RPMI7951 (cell line): ENCODE measurements at places on chromosomes 5 and 9.

- DNase-seq: no peak
Observed at GRCh38 chr5:107100121-107100520, 570.6 kb downstream of the EFNA5 start.

- DNase-seq: no peak
Observed at GRCh38 chr9:120922404-120923195, 4.0 kb downstream of the TRAF1 start.

- DNase-seq: no peak
Observed at GRCh38 chr9:23341346-23341745, 484.7 kb downstream of the ELAVL2 start.

DNA sequence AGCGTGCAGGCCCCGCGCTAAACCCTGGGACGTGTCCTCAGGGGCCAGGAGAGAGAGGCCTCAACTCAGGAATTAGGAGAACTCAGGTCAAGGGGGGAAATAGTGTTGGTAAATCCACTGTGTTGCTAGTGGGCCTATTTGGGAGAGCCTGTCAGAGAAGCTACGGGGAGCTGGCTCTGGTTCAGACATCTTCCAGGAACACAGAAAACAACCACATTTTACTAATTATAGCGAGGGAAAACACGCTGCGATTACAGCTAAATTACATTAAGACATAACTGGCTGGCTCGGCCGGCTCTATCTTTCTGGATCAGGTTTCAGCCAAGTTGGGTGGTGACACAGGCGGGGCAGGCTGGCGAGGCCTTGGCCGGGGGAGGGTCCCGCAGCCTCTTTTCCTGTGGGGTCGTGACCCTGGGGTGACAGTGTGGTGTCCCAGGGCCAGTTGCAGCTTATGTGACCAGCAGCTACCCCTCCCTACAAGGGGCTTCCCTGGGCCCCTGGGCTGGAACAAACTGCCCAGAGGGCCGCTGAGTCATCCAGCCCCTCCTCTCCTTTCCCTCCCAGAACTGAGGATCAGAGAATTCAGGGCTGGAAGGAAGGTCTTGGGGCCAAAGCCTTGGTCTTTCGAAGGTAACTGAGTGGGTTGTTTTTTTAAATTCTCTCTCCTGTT, 75.1 kb downstream of the FGF18 start:
- DNase-seq: peak; percentile 84

DNA sequence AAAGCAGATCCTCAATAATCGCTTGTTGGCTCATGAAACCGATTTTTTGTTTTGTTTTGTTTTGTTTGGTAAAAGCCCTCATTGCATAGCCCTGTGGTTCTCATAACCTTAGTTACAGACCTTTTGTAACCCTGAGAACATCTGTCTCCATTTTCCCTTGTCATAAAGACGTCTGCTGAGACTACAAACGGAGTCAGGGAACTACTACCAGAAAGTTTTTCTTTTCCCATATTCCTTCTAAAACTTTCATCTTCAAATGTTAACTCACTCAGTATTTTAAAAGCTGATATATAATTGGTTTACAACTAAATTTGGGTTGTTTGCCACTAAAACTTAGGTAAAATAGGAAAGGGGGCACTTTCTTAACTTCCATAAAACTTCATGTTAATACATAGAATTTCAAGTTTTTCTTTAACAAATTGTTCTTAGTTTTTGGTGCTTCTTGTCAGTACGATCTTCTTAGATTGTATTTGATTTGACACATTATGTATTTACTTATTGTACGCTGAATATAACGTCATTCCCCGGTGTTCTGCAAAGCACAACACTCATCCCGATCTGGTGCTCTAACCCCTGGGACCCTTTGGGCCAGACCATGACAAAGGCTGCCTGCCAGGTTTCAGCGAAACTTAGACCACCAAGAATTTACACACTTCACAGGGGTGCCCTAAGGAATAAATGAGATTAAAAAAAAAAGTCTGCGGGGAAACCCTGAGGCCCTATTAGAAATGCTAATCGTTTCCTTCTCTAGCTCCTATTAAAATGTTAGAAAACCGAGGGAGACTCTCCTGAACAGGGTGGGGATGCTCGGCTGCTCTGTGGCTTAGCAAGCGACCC, 1.1 kb upstream of the ANP32B start:
- no peak for DNase-seq

DNA sequence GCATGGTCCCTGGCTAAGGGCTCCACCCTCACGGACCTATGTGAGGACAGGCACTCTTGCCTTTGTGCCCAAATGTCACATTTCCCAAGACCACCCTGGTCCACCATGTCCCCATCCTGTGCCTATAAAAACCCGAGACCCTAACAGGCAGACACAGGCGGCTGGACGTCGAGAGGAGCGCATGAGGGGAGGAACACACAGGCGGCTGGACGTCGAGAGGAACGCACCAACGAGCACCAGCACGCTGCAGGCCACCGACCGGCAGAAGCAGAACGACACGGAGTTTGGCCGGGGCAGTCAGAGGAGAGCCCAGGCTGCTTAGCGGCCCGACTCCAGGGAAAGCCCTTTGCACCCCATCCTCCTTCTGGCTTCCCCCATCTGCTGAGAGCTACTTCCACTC, 119.9 kb downstream of the ADAMTS2 start:
- no peak for DNase-seq

DNA sequence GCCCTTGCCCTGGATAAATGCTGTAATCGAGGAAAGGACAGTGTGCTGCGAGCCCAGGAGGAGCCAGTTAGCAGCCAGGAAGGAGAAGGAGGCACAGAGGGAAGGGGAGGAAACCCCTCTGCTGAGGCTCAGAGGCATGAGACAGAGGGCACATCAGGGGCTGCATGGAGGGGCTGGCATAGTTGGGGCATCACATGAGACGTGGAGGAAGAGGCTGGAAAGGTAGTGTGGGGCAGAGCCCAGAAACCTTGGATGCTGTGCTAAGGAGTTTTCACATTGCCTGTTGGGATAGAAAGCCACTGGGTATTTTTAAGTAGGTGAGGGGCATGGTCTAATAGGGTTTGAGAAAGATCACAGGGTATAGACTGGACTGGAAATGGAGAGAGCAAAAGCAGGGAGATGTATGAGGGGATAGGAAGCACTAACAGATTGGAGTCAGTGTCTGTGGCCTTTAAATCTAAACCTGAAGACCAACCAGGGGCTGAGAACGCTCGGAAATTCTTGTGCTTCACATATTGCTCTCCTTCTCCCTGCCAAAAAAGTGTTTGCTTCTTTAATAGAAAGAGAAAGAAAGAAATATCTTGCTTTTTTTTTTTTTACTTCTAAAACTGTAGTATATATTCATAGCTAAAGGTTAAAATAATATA, 33.0 kb upstream of the ANGPTL2 start:
- no peak for DNase-seq

GRCh38 chr5:119328753-119329602, 26.8 kb upstream of the TNFAIP8 start:
- peak; percentile 47 for DNase-seq

GRCh38 chr5:41510176-41510831, at the start of gene PLCXD3:
Gene PLCXD3, minus strand, starts transcription at chr5:41510601. Its CDS starts 75 bp downstream, at chr5:41510526.
- no peak for DNase-seq

DNA sequence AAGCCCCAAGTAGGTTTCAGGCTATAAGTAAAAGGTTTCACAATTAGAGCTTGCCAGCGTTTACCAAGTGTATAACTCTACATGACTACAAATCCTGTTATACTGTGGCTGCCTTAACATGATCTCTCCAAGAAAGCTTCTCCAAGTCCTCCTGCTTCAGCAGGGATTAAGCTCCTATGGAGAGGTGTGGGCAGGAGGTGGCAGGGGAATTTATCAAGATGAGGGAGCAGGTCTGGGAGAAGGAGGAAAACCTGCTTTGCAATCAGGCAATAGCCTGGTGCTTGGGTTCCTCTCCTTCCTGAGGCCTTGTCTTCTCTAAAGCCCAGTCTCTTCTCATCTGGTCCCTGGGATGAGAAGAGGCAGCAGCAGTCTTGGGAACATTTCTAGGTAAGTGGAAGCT, 135.2 kb downstream of the TSSK1B start:
- no peak for DNase-seq

DNA sequence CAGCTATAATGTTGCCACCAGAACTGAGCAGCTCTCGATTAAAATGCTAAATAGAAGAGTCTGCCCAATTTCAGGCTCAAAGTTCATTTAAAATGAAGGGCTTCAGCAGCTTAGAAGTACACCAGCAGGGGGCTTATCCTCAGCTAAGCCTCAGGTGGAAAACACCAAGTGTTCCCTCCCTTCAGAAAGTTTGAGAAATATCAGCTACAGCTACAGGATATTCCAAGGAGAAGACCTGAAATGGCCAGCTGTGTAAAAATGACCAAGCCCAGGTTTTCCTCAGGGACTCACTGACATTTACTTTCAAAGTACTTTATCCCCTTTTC, 395.4 kb downstream of the DTWD2 start:
- DNase-seq: no peak

GRCh38 chr5:159741829-159742322, 174.4 kb upstream of the ADRA1B start:
- no peak for DNase-seq

- DNase-seq: no peak
Observed at GRCh38 chr5:43567967-43568366, 11.1 kb upstream of the PAIP1 start.

DNA sequence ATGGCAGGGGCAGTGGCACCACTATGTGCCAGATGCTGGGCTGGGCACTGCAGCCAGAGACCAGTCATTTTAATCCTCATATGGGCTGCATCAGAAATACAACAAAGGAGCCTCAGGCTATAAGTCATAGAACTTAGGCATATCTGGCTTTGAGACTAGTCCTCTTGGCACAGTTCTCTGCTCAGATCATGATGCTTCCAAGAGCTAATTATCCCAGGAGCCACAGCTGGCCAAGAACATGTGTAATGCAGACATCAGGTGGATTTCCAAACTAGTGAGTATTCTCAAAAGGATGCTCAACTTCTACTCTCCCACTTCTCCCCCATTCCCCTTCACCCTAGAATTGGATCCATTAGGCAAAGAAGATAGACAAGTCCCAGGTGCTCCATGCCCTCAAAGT, 562.2 kb upstream of the TRPC7 start:
- no peak for DNase-seq

DNA sequence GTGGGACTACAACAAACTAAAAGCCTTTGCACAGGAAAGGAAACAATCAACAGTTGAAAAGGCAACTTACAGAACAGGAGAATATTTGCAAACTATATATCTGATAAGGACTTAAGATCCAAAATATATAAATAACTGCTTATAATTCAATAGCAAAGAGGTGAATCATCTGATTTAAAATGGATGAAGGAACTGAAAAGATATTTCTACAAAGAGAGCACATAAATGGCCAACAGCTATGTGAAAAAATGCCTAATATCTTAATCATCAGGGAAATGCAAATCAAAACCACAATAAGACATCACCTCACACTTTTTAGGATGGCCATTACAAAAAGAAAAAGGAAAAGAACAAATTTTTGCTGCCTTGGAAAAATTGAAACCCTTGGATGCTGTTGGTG, 100.4 kb downstream of the LURAP1L start:
- DNase-seq: peak; percentile 32

- DNase-seq: no peak
Observed at GRCh38 chr5:79938468-79938867, 52.6 kb downstream of the MTX3 start.

DNA sequence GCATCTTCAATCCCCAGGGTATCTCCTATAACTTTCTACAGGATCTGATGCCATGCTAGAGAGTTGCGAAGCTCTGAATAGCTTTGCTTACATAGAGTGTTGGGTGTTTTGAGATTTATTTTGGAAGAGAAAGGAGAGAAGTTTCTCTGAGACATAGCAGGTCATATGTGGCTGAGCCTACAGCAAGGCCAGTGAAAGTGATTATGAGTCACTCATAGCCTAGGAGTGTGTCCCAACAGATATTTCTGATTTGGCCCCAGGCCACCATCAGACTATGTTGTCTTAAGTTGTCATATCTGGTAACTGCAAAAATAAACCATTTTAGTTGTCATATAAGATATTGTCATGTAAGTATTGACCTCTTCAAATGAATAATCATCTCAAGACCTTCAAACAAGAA, 132.0 kb upstream of the RAI14 start:
- peak; percentile 66 for DNase-seq

DNA sequence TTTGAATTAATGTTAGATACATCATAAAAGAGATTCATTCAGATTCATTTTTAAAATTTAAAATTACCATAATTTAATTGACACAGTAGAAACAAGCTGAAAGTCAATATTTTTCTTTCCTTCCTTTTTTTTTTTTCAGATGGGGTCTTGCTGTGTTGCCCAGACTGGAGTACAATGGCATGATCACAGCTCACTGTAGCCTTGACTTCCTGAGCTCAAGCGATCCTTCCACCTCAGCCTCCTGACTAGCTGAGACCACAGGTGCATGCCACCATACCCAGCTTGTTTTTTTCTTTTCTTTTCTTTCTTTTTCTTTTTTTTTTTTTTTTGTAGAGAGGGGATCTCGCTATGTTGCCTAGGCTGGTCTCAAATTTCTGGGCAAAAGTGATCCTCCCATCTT, 131.6 kb upstream of the TBCA start:
- DNase-seq: no peak

DNA sequence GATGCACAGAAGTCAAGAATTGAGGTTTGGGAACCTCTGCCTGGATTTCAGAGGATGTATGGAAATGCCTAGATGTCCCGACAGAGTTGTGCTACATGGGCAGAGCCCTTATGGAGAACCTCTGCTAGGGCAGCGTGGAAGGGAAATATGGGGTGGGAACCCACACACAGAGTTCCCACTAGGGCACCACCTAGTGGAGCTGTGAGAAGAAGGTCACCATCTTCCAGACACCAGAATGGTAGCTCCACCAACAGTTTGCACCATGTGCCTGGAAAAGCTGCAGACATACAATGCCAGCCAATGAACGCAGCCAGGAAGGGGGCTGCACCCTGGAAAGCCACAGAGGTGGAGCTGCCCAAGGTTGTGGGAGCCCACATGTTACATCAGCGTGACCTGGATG, 104.5 kb downstream of the STK32A start:
- no peak for DNase-seq

GRCh38 chr5:124736082-124736804, 10.2 kb downstream of the ZNF608 start:
- DNase-seq: peak; percentile 79

- no peak for DNase-seq
Observed at GRCh38 chr9:27519466-27520465, 4.3 kb upstream of the IFNK start.

DNA sequence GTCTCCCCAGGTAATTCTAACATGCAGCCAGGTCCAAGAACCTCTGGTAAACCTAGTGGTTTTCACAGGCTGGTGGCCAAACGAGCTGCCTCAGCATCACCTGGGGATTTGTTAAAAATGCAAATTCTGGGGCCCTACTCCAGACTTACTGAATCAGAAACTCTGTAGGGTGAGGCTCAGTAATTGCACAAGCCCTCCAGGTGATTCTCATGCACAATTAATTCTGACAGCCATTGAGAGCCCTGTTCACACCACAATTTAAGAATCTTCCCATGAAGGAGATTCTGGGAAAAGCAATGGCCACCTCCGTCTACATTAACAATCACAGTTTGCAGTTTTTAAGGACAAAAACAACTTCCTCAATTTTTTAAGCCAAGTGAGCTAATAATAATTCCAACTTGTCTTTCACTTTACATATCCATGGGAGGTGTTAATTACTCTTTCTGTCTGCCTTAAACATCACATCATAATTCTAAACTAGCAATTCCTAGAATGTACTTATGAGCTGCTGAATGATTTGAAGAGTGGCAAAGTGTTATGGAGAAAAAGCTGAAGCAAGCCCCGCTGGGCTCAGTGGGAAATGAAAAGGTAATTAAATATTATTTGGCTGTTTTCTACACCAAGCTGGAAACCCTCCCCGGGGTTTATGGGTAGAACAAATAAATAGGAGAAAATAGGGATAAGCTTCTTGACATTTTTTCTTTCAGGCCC, 70.0 kb downstream of the GLDC start:
- DNase-seq: no peak

- DNase-seq: peak; percentile 70
Observed at GRCh38 chr5:116453988-116454411, 120.6 kb downstream of the SEMA6A start.

GRCh38 chr5:137399911-137400310, 99.2 kb downstream of the SPOCK1 start:
- DNase-seq: no peak
